ENCODE measurements at places on chromosomes 1 and 21.

- DNase-seq, result no peak
Observed at GRCh38 chr1:205458777-205459566, 3.1 kb upstream of the BLACAT1 start.

GRCh38 chr1:160971618-160972056 is 17.0 kb upstream of the ITLN2 start:
- DNase-seq, result no peak

DNA sequence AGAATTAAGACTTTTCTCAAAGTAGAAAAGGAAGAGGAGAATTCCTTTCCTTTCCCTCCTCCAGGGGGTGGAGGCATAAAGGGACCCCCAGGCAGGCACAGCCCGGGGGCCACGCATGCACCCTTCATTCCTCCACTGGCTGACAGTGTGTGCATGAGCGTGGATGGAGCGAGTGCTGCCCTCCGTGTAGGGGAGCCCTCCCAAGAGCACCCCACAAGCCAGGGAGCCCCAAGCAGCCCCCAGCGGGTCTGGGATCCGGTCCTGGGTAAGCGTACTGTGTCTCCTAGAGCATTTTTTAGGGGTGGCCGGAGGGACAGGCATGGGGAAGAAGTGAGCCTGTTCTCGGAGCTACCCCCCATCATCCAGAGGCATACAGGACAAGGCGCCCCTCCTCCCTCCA is 120.5 kb downstream of the SIK1 start:
- no peak for DNase-seq

DNA sequence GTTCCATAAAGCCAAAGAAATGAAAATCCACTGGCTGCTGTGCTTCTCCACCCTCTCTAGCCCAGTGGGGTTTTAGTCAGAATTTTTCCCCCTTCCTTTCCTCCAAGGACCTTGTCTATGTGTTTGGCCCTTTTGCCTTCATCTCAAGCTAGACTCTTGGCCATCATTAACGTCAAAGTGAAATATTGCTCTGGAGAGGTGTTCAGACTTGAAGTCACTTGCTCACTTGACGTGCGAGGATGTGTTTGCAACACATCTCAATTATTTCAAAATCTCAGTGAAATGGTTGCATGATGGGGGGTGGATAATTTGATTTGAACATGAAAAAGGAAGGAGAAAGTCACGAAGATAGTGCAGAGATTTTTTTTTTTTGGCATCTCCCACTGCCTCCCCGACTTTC is 13.6 kb downstream of the EVA1C start:
- no peak for DNase-seq

- DNase-seq, result no peak
Observed at GRCh38 chr1:46041974-46042373, 90.5 kb downstream of the PIK3R3 start.

GRCh38 chr1:231423648-231424047 is 1.6 kb upstream of the EGLN1 start:
- DNase-seq, result no peak

- DNase-seq, result no peak
Observed at GRCh38 chr1:185402930-185403329, 85.9 kb upstream of the IVNS1ABP start.

DNA sequence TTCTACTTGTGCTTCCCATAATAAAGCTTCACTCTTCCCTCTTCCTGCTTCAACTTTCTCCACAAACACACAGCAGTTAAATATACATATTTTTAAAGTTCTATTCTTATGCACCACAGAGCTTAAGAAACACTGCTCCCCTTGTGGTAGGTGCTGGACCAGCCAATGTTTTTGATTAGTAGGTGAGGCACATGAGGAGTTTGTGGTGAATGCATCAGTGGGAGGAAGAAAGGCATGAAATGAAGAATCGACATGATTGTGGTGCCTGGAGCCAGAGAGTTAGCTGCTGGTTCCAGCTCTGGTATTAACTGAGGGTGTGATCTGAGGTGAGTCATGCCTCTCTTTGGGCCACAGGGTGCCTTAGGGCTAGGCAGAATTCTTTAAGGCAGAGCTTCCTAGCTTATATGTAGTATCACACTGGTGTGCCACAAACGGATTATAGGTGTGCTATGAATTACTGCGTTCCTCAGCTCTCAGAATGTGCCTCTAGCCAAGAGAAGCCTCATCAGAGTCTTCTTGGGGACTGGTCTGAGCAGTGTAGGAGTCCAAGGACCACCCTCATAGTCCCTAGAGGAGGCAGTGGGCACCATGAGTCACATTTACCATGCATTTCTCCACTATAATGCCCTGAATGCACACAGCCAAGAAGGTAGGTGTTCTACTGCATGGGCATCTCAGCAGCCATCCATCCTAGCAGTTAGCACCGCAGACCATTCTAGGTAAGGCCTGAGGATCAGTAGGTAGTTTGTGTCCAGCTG is 97.4 kb upstream of the SGIP1 start:
- DNase-seq, result no peak

- DNase-seq, result peak; percentile 67
Observed at GRCh38 chr1:153355445-153356071, 2.1 kb upstream of the S100A9 start.

GRCh38 chr1:101905283-101905835 is 91.4 kb downstream of the OLFM3 start:
- DNase-seq, result no peak

Data from right atrium auricular region (tissue), 2 donors.